Right lobe of liver (tissue), 6 donors: ENCODE measurements at places on chromosomes 3 and 15. TPM values are rescaled to one million over a fixed set of nuclear protein-coding genes. Genes with fewer than 3 reads are reported as not detected.

FEZF2 gene
- total RNA-seq, result not detected

GOLGA8H gene
- total RNA-seq, result not detected

DNA sequence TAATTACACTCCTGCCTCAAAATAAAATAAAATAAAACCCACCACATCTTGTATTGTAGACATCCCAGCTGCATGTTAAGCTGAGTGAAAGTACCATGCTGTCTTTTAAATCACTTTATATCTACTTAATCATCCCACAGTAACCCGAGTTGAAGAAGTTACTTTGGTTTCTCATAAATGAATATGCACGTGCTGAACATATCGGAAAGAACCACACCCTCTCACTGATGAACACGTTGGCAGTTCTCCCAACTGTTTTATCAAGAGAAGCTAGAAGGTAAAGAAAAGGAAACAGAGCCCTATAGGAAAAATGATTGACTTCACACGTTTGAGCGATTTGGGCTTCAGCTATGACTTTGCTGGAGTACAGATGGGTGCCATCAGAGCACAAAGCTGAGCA, 15.9 kb upstream of the TM4SF19 start:
- DNase-seq, result no peak

ITIH1 gene
- 447 TPM for total RNA-seq

CIDEC gene
- 101 TPM for total RNA-seq

- DNase-seq, result no peak
Observed at GRCh38 chr3:63043631-63044030, 168.4 kb upstream of the CADPS start.

DCLK3 gene
- 0.06 TPM for total RNA-seq

DNA sequence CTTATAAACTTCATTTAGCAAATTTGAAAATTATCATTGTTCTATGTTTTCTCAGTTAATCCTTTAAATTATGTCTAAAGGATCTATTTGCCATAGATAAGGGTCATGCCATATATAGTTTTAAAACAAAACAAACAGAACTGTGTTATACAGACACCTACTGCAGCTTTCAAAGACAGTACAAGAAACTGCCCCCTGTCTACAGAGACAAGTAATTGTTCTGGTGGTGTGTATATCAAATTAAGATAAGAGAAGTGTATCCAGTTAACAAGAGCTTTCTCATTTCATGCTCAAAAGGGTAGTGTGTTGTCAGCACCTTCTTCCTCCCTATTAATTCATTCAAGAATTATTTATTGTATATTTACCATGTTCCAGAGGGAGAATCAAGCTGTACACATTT, 201.2 kb downstream of the FMN1 start:
- DNase-seq, result no peak

- no peak for DNase-seq
Observed at GRCh38 chr15:101725073-101725472, 800 bp upstream of the TARS3 start.

DNA sequence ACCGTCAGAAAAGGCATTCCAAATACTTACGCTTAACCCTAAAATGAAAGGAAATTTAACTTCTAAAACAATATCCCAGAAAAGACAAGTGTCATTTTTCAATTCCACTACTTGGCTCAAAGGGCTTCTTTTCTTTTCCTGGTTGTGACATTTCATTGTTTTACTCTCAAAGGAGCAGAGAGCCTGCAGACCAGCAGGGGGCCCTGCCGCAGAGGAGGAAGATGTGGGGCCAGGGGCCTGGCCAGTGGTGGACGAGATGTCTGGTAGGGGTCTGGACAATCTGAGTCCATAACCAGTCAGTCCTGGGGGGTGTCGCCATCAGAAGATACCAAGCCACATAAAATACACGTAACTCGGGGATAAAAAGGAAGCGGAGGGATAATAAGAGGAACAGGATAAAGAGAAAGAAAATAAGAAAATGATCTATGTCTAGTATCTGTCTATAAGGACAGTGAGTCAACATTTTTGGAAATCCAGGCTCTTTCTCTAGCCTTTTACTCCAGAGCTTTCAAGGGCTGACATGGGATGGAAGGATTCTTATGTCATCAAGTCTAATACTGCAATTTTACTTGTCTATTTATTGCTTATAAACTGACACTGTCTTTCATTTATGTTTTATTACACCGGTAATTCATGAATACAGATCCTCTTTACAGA, 54.2 kb upstream of the ARHGEF3 start:
- no peak for DNase-seq

RAD51 gene
- 0.83 TPM for total RNA-seq

MME gene
- 28.7 TPM for total RNA-seq

DNA sequence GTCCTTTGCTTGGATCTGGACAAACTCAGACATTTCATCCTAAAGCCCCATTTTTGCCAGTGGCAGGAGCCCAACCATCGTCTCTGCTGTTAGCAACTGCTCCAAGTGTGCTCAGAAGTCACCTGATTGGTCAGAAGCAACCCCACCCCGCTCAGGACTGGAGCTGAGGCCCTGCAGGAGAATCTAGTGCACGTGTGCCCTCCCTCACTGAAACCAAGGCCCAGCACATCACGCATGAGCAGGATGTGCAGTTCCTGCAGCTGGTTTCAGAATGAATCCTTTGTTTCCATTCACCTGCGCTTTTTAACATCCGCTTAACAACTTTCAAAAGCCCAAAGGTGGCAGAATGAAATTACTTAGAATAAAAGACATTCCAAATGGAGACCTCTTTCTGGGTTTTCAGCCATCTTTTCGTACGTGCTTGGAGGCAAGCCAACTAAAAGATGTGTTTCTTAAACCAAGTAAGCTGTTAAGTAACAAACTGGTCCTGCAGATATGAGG, 81.2 kb downstream of the SRGAP3 start:
- no peak for DNase-seq

OR5K2 gene
- not detected for total RNA-seq

- no peak for DNase-seq
Observed at GRCh38 chr15:66100761-66101160, 152.8 kb downstream of the MEGF11 start.

SIDT1 gene
- total RNA-seq, result 0.26 TPM

GCHFR gene
- total RNA-seq, result 72.1 TPM

EPHB3 gene
- 0.71 TPM for total RNA-seq

GRCh38 chr15:54482251-54482650, 504.0 kb downstream of the UNC13C start:
- no peak for DNase-seq

GRCh38 chr3:49199239-49199899, 28.0 kb downstream of the KLHDC8B start:
- peak; percentile 90 for DNase-seq

DNA sequence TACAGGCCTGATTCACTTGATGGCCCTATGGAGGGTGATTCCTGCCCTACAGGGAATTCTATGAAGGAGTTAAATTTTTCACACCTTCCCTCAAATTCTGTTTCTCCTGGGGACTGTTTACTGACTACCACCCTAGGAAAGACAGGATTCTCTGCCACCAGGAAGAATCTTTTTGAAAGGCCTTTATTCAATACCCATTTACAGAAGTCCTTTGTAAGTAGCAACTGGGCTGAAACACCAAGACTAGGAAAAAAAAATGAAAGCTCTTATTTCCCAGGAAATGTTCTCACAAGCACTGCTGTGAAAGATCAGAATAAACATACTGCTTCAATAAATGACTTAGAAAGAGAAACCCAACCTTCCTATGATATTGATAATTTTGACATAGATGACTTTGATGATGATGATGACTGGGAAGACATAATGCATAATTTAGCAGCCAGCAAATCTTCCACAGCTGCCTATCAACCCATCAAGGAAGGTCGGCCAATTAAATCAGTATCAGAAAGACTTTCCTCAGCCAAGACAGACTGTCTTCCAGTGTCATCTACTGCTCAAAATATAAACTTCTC, 43.6 kb downstream of the BLM start:
- DNase-seq, result no peak

- no peak for DNase-seq
Observed at GRCh38 chr3:173397161-173398110, at the start of gene NLGN1. Gene NLGN1, plus strand, starts transcription at chr3:173397744.

DNA sequence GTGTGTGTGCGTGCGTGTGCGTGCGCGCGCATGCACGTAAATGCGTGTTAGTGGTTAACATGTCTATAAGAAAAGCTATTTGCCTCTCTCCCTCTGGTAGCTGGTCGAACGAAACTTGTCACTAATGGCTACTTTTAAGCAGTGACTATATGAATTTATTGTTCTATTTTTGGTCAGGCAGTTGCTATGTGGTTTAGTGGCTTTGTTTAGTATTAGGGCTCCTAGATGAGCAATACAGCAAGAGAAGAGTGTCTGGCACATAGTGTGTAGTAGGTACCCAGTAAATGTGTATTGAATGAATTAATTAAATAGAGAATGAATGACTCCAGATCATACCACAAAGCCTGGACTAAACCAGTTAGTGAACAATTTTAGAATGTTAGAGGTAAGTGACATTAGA, 171.6 kb downstream of the PPM1L start:
- no peak for DNase-seq

- no peak for DNase-seq
Observed at GRCh38 chr3:31968927-31969418, 12.1 kb downstream of the OSBPL10 start.

GRCh38 chr3:57856675-57857074, 100.6 kb downstream of the SLMAP start:
- DNase-seq, result no peak

- no peak for DNase-seq
Observed at GRCh38 chr3:58555203-58555602, 18.2 kb upstream of the ACOX2 start.

GRCh38 chr3:165128544-165128943, 50.2 kb upstream of the SI start:
- DNase-seq, result peak; percentile 66

DNA sequence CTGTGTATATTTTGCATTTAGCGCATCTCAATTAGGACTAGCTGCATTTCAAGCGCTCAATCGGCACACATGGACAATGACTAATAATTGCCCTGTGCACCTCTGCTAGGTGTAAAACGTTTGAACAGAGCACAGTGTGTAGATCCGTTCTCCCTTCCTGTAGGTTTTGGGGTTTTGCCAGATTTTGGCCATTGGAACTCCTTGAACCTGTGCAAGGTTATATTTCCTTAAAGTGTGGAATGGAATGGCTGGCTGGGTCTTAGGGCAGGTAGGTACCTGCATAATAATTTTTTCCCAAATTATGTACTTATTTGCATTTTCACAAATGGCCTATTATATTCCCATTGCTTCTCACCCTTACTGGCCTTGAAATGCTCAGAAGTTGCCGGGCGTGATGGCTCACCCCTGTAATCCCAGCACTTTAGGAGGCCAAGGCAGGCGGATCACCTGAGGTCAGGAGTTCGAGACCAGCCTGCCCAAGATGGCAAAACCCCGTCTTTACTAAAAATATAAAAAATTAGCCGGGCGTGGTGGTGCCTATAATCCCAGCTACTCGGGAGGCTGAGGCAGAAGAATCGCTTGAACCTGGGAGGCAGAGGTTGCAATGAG, 777 bp downstream of the RNU5B-1 start:
- DNase-seq, result peak; percentile 33

PODXL2 gene
- 1.6 TPM for total RNA-seq

GRM2 gene
- total RNA-seq, result 1.2 TPM

GRCh38 chr3:38620236-38620635, 29.3 kb downstream of the SCN5A start:
- DNase-seq, result no peak

GRCh38 chr3:60101621-60102020, 1051.8 kb upstream of the CFAP20DC start:
- no peak for DNase-seq

GRCh38 chr15:85785887-85786780, 8.6 kb downstream of the KLHL25 start:
- DNase-seq, result peak; percentile 94

GALNT15 gene
- 2.0 TPM for total RNA-seq

DNA sequence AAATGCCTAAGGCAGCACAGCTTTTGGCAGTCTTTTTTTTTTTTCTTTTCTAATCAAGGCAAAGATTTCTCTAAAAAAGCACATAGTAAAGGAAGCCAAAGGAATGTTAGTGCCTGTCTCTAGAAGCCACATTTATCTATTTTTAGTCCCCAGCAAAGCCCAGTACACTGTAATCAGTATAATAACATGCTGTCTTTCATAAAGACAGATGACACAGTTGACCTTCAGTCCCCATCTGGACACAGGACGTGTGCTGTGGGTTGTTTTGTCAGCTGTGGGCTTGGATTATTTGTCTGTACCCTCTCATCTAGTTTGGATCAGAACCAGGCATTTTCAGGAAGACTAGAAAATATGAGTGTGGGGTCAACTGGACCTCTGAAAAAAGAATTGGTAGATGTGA, 110.4 kb upstream of the CTNNB1 start:
- no peak for DNase-seq

DNA sequence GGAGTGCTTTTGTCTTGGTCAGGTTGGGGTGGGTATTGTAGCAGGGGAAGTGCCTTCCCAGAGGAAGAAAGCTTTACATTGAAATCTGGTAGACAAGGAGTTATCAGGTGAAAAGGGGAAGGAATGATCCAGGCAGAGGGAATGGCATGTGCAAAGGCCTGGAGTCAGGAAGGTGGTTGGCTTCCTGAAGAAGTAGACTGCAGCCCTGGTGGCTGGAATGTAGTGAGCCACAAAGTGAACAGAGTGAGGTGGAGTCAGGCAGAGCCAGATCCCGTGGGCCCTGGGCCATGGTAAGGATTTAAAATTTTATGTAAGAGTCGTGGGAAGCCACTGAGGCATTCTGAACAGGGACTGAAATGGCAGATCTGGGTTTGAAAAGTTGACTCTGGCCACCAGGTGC, 58.3 kb downstream of the RAB11A start:
- DNase-seq, result no peak

- no peak for DNase-seq
Observed at GRCh38 chr3:49536875-49537533, 17.3 kb upstream of the BSN start.

DNA sequence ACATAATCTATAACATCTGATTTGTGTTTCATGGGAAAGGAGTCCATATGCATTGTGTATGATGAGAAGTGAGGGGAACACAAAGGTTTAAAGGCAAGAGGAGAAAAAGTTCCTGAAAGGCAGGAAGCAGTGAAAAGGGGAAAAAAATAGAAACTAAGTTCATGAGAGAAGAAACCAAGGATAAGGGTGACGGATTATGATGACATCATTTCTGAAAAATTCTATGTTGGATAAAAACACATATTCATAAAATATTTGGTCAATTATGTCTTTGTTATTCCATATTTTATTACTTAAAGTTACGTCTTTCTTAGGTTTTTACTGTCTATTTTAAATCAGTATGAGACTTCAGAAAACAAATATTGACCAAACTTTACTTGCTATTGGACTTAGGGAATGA, 48.6 kb upstream of the CP start:
- DNase-seq, result no peak

SRGAP3 gene
- total RNA-seq, result 1.8 TPM

SLC6A11 gene
- not detected for total RNA-seq

FETUB gene
- total RNA-seq, result 195 TPM

DNA sequence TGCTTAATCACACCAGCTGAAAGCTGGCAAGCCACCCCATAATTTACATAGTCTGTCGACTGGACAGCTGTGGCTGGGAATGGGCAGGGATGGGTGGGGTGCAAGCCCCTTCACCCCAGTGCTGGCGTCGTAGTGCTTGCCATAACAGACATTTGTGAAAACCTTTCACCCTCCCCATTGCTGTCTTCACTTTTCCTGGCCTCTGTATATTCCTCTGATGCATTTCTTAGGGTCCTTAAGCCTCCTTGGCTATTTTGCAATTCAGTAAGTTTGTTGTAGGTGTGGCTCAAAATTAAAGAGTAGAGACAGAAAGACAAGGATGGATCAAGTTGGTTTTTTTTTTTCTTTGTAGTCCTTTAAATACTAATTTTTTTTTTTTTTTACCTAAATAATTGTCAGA, 383.3 kb upstream of the MCTP2 start:
- DNase-seq, result no peak

GRCh38 chr3:72445827-72446217, 402.4 kb downstream of the SHQ1 start:
- DNase-seq, result no peak
